ENCODE measurements at places on chromosomes 11 and 22.

DNA sequence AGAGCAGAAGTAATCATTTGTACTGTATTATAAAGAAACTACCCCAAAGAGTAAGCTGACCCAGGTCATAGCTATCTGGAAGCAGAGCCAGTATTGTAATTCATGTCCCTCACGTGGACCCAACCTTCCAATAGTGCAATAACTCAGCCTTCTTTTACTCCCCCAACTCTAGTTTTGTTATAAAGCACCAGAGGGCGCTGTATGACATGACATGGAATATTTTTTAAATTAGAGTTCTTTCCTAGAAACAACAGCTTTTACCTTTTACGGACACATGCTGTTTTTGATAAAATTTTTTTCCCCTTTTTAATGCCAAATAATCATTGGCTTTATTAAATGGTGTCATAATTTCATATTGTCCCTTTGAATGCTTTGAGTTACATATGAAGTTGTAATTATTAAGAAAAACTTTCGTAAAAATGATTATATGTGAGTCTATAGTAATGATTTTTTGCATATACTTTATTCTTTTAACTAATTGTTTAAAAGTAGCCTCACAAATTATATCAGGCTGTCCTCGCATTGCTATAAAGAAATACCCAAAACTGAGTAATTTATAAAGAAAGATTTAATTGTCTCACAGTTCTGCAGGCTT is 76.9 kb downstream of the DKK3 start:
- DNase-seq = no peak

- peak; percentile 79 for DNase-seq
These were observed 43.2 kb upstream of the ETS1 start for GRCh38 chr11:128630367-128631230.

DNA sequence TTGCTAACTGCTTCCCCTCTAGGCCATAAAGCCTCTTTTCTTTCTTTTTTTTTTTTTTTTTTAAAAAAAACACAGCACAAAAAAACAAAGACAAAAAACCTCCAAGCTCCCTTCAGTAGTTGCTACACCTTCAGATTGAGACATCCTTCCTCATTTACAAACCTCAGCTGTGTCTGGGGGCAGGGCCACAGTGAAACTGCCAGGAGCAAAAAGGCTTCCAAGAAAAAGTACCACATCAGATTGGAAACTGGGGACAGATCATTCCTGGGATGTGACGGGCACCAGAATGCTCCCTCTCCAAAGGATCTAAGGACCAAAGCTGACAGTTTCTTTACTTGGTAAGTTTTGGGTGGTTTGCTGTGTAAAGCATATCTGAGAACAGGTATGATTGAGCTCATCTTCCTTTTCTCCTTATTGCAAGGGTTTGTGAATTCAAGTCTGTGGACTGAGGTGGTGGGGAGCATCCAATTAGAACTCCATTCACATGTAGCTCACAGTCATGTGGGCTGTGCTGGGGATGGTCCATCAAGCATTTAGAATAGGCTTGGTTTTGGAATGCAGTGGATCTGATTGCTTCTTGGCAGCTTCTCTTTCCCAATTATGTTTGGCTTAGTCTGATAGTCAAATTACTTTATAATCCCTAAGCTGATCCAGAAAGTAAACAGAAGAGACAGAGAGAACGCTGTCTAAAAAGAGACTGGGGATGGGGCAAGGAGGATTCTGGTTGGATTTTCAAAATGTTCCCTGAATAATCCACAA is 705 bp downstream of the BBOX1 start:
- DNase-seq = no peak

DNA sequence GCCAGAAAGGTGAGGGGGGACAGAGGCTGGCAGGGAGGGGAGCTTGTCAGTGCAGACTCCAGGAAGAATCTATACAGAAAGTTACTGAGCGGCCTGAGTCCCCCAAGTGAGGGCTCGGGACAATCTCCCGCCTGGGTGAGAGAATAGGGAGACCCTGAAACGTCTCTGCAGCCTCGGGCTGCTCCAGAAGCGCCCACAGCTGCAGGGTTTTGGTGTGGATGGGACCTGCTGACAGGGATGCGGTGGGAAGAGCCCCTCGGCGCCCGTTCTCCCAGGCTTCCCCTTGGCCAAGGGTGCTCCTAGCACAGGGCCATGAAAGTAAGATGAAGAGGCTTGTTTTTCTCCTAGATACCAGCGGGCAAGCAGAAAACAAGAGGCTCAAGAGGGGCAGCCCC is 743 bp upstream of the RCE1 start:
- DNase-seq = no peak

- DNase-seq = no peak
These were observed 39.7 kb downstream of the MPPED1 start for GRCh38 chr22:43451371-43452050.

DNA sequence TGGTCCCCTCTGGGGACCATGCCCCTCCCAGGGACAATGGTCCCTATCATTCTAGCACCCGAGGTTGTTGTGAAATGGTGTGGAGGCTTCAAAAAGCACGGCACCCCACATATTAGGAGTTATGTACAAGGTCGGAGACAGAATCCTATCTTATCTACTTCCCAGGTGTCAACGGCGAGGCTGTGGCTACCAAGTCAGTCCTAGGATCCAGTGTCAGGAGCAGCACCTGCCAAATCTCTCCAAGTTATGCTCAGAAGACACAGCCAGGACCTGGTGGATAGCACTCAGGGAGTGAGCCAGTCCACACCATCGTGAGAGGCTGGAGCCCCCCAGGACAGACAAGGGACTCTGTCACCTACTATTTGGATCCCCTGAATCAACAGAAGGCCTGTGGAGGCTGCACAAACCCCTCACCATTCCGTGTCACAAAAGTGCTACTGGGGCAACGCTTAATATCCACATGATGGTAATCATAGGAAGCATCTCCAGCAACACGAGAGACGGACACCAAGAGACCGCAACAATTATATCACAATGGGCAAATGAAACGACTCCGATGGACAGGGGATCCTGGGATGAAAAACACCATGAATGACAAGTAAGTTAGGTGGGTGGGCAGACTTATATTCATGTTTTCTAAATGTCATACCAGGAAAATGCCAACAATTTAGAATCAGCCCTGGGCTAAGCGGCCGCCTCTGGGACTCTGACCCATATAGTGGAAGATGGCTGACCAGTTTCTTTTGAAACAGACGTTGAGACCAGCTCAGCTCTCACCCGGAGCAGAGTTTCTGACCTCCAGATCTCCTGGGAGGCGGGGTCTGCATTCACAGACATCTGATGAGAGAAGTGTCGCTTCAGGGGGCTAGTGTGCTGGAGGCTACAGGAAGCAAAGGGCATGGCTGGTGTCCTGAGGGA is 108.4 kb downstream of the MED15 start:
- DNase-seq = no peak

- no peak for DNase-seq
These were observed at the start of gene OR51A7 for GRCh38 chr11:4903484-4903883. Gene OR51A7, plus strand, starts transcription at chr11:4903783. Its CDS starts 3,587 bp downstream, at chr11:4907370.

- DNase-seq = no peak
These were observed 33.2 kb downstream of the ADORA2A start for GRCh38 chr22:24460418-24461089.

DNA sequence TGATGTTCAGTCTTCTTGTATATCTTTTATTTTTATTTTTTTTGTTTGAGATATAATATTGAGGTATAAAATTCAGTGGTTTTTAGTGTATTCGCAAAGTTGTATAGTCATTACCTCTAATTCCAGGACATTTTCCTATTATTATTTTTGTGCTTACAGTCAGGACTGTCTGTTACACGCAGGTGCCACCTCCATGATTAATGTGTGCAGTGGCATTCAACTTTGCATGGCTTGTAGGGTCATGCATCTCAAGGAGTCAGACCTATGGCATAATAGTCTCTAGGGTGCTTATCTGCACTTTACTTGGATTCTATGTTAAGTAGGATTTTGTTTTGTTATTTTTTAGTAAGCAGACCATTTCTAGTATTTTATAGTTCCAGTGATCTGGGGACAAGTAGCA is 1.0 kb downstream of the CTR9 start:
- DNase-seq = no peak

DNA sequence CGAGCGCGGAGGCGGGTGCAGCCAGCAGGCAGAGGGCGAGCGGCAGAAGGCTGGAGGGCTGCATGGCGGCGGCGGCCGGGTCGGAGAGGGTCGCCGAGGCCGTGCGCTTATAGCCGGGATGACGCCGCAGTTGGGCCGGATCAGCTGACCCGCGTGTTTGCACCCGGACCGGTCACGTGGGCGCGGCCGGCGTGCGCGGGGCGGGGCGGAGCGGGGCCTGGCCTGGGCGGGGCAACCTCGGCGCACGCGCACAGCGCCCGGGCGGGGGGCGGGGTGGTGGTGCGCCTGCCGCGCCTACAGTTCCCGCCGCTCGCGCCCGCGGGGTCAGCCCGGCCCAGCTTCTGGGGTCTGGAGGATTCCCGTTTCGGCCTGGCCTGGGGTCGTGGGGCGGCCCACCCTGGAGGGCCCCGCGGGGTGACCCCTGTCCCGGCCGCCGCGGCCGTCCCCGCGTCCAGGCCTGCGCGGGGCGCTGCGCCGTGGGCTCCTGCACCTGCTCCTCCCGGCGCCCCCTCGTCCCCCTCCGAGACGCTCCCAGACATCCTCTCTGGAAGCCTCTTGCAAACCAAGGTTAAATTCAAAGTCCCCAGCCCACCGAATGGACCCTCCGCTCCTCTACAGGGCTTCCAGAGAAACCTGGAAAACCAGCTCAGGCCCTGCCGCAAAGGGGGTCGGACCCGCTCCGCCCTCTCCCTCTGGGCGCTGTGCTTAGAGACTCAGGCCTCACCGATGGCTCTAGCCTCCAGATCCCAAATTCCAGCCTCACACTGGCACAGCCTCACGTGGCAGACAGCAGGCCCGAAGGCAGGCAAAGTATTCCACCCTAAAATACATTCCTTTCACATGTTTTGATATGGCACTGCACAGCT is at the start of gene CTSD:
TSS of gene CTSD (minus strand) at position 132 of the 866 bp plus-strand sequence. CDS start at position 64, 68 bp downstream.
- peak; percentile 60 for DNase-seq

- DNase-seq = no peak
These were observed 934 bp downstream of the HSD17B12 start for GRCh38 chr11:43681401-43681942.

DNA sequence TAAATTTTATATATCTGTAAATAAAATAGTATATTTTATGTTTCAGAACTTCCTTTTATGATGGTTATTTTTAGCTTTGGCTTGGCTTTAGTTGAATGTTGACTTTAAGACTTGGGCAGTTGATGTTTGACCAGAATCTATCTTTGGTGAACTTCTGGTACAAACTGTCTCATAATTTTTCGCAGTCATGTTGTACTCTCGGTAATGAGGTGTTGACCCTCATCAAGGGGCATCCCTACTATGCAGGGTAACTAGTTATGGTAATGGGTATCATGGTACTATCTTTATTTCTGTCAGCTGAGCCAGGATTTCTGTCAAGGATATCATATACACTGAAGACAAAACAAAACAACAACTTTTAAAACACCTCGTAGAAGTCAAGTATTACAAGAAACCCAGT is 67.7 kb downstream of the NXPE2 start:
- no peak for DNase-seq

DNA sequence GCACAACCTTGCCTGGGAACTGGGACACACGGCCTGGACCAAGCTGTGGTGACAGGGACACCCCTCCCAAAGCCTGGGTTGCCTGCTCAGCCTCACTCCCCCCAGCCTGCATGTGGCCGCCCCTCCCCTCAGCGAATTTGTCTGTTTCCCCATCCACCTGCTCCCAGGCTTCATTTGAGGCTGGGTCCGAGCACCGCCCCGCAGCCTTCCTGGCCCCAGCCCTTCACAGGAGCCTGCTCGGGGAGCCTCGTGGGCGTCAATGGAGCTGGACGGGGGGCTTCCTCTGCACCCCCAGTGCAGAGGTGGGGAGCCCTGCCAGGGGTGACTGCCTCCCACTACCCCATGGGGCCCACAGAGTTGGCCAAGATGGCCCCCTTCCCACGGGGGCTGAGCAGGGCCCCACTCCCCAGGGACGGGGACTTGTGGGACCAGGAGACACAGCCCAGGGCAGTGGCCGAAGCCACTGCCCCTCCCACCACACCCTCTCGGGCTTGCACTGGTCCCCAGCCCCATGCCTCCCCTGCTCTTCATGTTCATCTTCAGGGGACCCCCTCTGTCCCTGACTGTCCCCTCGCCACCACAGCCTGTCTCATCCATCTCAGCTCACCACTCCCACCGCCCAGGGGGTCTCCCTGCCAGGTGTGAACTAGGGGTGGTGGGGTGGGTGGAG is 91.7 kb downstream of the WNT7B start:
- no peak for DNase-seq

- DNase-seq = no peak
These were observed 23.8 kb downstream of the AMPD3 start for GRCh38 chr11:10478574-10479550.

DNA sequence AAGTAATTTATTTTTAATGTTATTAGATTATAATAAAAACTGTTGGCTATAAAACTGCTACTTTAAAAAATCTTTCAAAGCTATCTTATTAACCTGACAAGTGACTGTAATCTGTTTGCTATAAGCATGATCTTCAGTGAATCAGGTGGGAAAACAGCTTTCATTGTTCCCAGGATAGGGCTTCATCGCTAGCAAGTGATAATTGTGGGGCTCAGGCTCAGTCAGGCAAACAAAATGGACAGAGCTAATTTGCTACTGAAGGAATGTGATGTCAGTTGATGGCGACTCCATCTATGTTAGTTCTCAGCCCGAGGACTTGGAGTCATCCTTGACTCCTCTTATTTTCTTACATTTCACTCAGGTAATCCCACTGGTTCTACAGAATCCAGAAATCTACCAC is 125.0 kb downstream of the RASSF10 start:
- DNase-seq = no peak

- DNase-seq = no peak
These were observed 5.4 kb downstream of the PAK1 start for GRCh38 chr11:77468527-77468926.

DNA sequence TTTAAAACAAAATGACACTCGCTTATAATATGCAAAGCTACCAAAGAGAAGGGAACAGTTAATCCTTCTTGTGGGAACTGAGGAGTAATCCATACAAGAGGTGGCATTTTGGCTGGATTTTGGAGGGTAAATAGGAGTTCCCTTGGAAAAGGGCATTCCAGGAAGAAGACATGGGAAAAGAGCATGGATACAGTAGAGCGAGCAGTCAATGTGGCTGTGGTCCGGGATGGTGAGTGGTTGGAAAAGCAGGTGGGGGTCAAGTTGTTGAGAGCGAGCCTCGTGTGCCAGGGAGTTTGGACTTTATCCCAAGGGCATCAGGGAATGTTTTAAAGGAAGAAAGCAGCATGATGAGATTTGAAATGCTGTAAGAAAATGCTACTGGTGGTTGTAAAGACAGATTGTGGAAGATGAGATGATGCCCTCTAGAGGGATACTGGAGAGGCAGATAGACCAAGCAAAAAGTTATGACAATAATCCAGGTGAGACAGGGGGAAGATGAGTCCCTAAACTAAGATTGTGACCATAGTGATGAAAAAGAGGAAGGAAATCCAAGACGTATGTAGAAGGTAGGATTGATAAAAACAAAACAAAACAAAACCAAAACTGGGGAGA is 3.8 kb upstream of the MMP7 start:
- DNase-seq = no peak

Data from NCI-H1092 (cell line).